ENCODE measurements at places on chromosomes 5 and 9. TPM values are rescaled to one million over a fixed set of nuclear protein-coding genes. Genes with fewer than 3 reads are reported as not detected.

- no peaks in the 10 kb centered on the region for H3K27me3 ChIP-seq
- H3K4me1 ChIP-seq: no peaks in the 10 kb centered on the region
- H3K4me3 ChIP-seq: no peak overlapping the region
- peaks cover 27% of the 10 kb centered on the region for H3K36me3 ChIP-seq
- no peak for DNase-seq
- H3K27ac ChIP-seq: no peak overlapping the region
Observed at GRCh38 chr9:93649610-93650261, 73.4 kb downstream of the PHF2 start.

GRCh38 chr9:81384911-81385310 is 304.4 kb downstream of the TLE1 start:
- H3K27me3 ChIP-seq: no peaks in the 10 kb centered on the region
- DNase-seq: no peak
- H3K27ac ChIP-seq: no peak overlapping the region

DNA sequence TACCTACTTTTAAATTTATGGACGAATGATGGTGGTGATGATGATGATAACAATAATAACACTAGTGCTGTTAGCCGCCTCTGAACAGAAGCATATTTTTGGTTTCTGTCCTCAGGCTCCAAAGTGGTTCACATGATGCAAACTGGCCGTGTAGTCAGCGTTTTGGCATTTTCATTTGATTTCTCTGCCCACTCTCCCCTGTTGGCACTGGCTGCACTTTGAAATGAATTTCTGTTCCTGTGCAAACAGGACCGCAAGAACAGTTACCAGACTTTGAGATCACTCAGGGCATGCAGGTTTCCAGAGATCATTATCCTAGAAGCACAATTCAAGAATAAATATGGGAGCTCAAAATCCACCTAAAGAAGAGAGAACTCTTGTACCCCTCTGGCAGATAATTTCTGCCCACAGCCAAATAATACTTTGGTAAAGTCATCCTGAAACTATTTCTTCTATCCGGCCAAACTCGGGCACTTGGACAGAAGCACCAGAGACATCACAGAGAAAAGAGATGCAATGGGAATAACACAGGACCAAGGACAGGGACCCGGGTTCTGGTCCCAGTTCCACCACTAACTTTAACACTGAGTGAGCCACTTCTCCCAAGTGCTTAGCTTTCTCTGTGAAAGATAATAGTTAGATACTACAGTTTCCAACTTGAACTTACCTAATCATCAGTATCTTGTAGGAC is 201.7 kb upstream of the PTGER4 start:
- no peaks in the 10 kb centered on the region for H3K4me1 ChIP-seq
- no peak for DNase-seq
- H3K4me3 ChIP-seq: no peak overlapping the region
- no peaks in the 10 kb centered on the region for H3K27me3 ChIP-seq
- H3K27ac ChIP-seq: no peak overlapping the region

DNA sequence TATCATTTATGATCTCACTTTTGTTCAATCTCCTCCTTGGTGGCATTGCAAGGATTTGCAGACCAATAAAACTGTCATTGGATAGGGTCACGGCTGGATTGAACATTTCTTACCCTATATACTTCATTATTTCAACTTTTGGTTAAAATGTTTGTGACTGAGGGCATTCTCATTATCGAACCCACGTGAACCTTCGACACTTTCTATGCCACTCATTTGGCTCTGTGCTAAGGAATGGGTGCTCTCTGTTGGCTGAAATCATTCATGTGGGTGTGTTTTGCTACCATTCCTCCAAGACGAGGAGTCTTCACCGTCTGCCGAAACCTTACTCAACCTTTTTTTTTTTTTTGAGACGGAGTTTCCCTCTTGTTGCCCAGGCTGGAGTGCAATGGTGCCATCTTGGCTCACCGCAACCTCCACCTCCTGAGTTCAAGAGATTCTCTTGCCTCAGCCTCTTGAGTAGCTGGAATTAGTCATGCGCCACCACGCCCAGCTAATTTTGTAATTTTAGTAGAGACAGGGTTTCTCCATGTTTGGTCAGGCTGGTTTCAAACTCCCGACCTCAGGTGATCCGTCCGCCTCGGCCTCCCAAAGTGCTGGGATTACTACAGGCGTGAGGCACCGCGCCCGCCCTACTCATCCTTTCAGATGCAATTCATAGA is 62.5 kb downstream of the CSNK1A1 start:
- peaks cover 12% of the 10 kb centered on the region for H3K4me1 ChIP-seq
- H3K36me3 ChIP-seq: no peaks in the 10 kb centered on the region
- no peak overlapping the region for H3K27ac ChIP-seq
- no peak for DNase-seq

GRCh38 chr9:135584934-135585333 is 23.4 kb downstream of the PAEP start:
- no peak overlapping the region for H3K4me3 ChIP-seq
- H3K27me3 ChIP-seq: no peaks in the 10 kb centered on the region
- no peak overlapping the region for H3K27ac ChIP-seq
- H3K4me1 ChIP-seq: no peaks in the 10 kb centered on the region
- no peak for DNase-seq

DNA sequence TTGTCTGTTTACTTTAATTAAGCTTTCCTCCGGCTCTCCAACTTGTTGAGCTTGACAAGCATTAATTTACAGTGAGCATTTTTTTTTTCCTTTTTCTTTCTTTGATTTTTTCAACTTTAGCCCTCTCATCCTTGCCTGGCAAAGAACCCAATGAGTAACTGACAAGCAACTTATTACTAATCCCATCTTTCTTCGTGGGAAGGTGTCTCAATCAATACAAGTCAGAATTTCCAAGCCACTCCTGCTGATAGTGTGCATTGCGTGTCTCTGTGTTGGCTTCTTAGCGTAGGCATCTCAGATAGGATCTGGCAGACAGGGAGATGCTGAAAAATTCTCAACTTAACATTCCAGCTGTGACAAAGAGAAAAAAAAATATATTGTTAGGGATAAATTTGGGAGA is 527.7 kb upstream of the WWC1 start:
- no peaks in the 10 kb centered on the region for H3K4me1 ChIP-seq
- DNase-seq: no peak
- H3K27ac ChIP-seq: no peak overlapping the region
- no peaks in the 10 kb centered on the region for H3K27me3 ChIP-seq
- no peak overlapping the region for H3K4me3 ChIP-seq

NUDT12 gene
- total RNA-seq: 24.8 TPM

DNA sequence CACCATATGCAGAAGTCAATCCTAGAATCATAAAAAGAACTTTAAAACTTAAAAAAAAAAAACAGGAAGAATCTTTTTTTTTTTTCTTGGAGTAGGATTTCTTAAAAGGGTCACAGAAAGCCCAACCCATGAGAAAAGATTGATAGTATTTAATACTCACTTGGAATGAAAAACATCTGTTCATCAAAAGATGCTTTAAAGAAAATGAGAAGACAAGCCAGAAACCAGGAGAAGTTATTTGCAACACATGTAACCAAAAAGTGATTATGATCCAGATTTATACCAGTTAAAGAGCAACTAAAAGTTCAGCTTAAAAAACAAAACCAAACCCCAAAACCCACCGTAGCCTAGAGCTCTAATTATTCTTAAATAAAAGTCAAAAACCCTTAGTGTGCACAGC is 69.3 kb downstream of the TLE4 start:
- H3K27me3 ChIP-seq: no peaks in the 10 kb centered on the region
- DNase-seq: no peak
- no peak overlapping the region for H3K27ac ChIP-seq
- no peak overlapping the region for H3K4me3 ChIP-seq
- no peaks in the 10 kb centered on the region for H3K4me1 ChIP-seq

PCDHA2 gene
- total RNA-seq: not detected

CCNO gene
- total RNA-seq: 2.5 TPM

DNA sequence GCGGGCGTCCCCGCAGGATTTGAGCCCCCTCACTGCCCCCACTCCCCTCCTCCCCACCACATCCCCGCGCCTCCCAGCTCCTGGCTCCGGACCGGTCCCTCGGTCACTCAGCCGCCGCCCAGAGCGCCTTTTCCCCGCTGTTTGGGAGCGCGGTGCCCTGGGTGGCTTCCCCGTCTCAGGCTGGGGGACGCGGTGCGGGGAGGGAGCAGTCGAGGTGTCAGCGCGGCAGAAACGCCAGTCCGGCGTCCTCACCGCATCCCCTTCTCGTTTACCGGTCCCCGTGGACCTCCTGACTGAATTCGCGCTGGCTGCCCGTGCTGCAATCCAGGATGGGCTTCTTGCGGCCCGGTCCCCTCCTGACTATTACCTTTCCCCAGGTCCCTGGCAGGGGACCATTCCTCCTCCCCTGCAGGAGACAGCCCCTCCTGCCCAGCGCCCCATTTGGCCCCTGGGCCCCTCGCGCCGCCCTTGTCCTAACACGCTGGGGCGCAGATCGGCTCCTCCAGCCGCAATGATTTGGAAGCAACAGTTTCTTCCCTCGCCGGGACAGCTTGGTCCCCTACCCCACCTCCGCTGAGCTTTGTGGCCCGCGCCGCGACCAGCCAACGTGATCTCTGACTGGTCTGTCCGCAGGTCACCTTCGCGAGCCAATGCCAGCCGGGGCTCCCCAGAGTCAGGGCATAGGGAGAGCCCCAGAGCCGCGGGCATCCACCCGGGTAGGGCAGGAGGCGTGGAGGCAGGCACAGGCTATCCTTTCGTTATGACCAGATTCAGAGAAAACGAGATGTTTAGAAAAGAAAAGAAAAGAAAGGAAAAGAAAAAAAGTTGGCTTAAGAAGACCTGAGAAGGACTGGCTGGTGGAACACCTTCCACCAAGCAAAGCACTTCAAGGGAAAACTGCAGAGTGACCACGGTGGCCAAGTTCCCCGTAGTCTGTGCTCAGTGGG is 1.2 kb downstream of the ANKRD33B start:
- no peaks in the 10 kb centered on the region for H3K36me3 ChIP-seq
- no peaks in the 10 kb centered on the region for H3K4me1 ChIP-seq
- no peak overlapping the region for H3K27ac ChIP-seq
- peaks cover 35% of the 10 kb centered on the region for H3K27me3 ChIP-seq

GRCh38 chr5:77935506-77936364 is 159.6 kb upstream of the TBCA start:
- no peaks in the 10 kb centered on the region for H3K4me1 ChIP-seq

DNA sequence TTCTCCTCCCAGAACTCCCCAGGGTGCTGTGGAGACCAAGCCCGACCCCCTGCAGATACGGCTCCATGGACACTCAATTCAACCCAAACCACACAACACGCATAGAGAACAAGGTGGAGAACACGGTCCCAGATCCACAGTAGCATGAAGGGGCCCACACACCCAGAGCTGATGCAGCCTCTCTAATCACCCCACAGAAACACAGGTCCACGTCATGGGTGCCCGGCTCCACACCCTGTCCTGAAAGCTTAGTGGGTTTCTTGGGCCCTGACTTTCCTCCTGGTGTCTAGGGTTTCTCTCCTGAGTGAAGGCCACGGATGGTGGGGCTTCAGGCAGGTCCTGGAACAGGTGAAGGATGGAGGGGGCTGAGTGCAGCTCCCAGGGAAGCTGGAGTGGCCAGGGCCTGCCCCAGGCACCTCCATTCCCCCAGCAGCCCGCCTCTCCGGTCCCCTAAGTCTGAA is 1.5 kb upstream of the SLC23A1 start:
- H3K4me3 ChIP-seq: peak overlapping the region; percentile 11
- H3K27ac ChIP-seq: peak overlapping the region; percentile 46
- DNase-seq: no peak
- no peaks in the 10 kb centered on the region for H3K36me3 ChIP-seq
- peaks cover 16% of the 10 kb centered on the region for H3K4me1 ChIP-seq

DNA sequence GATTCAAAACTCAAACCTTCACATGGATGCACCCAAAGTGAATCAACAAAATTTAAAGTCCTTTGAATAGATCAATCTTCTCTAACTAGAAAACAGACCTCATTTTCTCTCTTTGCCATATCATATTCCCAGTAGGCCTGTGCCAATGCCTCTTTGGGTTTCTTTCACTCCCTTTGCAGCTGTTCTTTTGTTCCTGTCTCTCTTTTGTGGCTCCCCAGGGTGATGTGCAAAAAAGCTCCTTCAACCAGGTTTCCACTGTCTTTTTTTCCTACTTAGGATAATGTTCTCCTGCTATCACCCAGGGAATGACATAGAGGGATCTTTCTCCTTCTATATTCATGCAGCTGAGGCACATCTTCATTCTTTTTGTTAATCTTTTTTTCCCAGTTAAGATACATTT is 54.6 kb downstream of the MARCHF3 start:
- no peak overlapping the region for H3K4me3 ChIP-seq
- no peaks in the 10 kb centered on the region for H3K36me3 ChIP-seq
- peaks cover 6% of the 10 kb centered on the region for H3K4me1 ChIP-seq
- H3K27me3 ChIP-seq: no peaks in the 10 kb centered on the region
- H3K27ac ChIP-seq: no peak overlapping the region
- DNase-seq: no peak

GRCh38 chr5:72878854-72879253 is 62.4 kb downstream of the TNPO1 start:
- H3K4me3 ChIP-seq: no peak overlapping the region
- DNase-seq: no peak
- H3K4me1 ChIP-seq: no peaks in the 10 kb centered on the region
- H3K27ac ChIP-seq: no peak overlapping the region

DNA sequence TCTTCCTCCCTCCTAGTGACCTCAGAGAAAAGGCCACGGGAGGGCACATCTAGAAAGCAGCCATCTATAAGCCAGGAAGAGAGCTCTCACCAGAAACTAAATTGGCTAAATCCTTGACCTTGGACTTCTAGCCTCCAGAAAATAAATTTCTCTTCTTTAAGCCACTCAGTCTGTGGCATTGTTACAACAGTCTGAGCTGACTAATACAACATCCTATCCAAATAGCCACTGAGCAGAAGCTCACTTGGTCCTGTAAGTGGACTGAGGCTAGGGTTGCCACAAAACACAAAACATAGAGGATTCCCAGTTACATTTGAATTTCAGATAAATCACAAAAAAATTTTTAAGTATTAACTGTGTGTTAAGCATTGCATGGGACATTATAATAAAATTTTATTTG is 383.4 kb downstream of the MLLT3 start:
- DNase-seq: no peak
- H3K27ac ChIP-seq: no peak overlapping the region
- H3K27me3 ChIP-seq: no peaks in the 10 kb centered on the region
- H3K36me3 ChIP-seq: no peaks in the 10 kb centered on the region
- H3K4me1 ChIP-seq: no peaks in the 10 kb centered on the region
- H3K4me3 ChIP-seq: no peak overlapping the region

INSL4 gene
- not detected for total RNA-seq

DNA sequence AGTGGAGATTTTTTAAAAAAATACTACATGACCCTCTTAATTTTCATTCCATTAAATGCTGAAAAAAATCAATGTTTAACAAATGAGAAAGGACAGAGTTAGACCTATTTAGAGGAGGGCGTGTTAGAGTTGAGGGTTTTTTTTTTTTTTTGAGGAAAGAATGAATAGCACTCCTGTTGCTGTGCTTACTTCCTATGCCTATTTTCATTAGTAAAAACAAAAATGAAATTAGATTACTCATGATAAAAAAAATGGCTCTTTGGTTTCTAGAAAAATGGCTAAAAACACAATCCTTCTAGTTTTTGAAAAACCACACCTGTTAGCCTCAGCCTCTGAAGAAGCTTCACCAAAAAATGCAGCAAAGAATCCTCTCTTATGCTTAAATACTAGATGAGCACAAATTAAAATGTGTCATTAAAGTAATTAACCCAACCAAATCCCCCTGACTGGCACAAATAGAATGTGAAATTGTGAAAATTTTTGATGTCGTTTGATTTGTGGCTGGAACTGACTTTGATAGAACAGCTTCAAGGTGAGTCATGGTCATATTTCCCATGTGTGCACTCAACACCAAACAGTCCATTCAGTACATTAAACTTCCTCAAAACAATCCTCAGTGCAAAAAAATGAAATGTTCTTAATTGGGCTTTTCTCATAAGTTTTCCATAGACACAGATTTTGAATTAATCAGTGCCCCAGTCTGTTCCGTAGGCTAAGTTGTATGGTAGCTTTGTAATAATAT is 98.0 kb downstream of the MACIR start:
- no peak overlapping the region for H3K4me3 ChIP-seq
- H3K27me3 ChIP-seq: no peaks in the 10 kb centered on the region
- H3K27ac ChIP-seq: no peak overlapping the region
- H3K36me3 ChIP-seq: no peaks in the 10 kb centered on the region
- no peaks in the 10 kb centered on the region for H3K4me1 ChIP-seq

MARCHF3 gene
- 33.7 TPM for total RNA-seq
